Kidney glomerular epithelial cell (primary cell): ENCODE measurements at places on chromosomes 2 and 18.
A peak's percentile ranks its signal among the peaks of the same experiment; 100 is the strongest.

DNA sequence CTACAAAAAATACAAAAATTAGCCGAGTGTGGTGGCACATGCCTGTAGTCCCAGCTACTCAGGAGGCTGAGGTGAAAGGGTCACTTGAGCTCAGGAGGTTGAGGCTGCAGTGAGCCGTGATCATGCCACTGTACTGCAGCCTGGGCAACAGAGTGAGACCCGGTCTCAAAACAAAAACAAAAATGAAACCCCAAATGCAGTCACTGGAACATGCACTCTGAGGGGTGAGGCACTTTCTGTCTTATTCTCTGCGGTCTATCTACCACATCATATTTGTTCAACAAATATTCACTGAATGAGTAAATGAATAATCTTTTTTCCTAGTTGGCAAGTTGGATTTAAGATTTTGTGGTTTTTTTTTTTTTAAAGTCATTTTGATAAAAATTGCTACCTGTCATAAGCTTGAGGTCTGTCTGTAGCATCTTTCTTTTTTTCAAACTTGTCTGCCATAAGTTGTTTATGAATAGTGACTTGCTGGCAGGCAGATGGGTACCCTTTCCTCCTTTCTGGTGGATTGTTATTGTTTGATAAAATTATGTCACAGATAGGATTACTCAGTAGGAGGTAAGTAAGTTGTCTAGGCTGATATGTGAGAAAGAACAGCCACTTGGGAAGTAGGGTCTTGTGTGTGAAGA, 11.8 kb downstream of the CHRNA1 start:
- peak; percentile 70 for DNase-seq

- no peak for DNase-seq
These were observed 859.5 kb upstream of the CNTNAP5 start for GRCh38 chr2:123165616-123166015.

DNA sequence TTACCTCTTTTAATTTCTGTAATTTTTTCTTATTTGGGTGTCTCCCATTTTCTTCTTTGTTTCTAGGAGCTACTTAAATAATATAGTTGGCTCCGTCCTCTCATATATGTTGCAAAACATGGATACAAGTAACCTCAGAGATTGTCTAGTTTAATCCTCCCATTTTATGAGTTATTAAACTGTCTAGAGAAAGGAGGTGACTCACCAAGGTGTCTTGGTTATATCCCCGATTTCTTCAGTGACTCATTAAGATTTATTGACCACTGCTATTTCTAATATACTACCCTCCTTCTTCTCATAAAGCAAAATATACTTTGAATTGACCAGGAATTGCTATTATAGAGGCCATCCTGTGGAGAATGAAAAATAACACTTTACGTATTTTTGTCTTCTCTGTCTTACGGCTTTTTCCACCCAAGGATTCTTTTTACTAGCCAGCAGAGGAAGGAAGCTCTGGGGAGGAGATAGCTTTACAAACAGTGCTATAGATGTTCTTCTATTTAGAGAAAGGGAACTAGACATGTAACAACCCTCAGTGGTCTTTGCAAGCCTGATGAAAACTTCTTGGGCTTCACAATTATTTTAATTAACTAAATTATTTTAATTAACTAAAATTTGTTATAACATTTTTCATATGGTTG, 300.4 kb upstream of the TNP1 start:
- peak; percentile 39 for DNase-seq

GRCh38 chr2:164457271-164457670, 164.0 kb downstream of the GRB14 start:
- DNase-seq: no peak

- DNase-seq: no peak
These were observed 8.3 kb upstream of the ASB1 start for GRCh38 chr2:238418196-238418998.

DNA sequence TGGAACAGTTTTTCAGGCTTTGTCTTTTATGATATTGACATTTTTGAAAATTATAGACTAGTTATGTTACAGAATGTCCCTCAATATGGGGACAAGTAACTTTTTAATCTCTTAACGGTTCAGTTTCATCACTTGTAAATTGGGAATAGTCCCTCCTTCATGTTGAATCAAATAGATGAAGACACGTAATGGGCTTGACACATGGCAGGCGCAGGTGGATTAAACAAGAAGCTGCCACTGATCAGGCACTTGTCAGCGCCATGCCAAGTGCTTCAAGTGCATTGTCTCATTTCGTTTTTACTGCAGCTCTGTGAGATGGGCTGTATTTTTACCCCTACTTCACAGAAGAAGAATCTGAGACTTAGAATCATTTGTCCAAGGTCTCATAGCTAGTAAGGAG, 9.5 kb upstream of the SMAD4 start:
- no peak for DNase-seq

DNA sequence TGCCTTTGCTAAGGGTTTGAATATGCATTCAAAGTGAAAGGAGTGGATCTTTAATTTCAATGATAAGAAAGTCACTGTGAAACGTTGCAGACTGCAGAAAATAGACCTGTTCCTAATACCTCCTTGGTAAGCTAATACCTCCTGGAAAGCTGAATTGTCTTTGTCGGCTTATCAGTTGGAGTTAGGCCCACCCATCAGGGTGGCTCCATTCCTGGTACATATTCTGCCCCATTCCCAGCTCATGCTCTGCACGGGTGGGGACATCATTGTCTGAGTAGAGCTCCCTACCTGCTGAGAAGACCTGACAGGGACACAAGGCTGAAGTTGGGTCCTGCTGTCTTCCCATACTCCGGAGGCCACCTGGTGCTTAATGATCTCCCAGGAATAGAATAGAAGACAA, 203.3 kb downstream of the EN1 start:
- no peak for DNase-seq

GRCh38 chr2:109162999-109163398, 34.0 kb downstream of the SH3RF3 start:
- no peak for DNase-seq

DNA sequence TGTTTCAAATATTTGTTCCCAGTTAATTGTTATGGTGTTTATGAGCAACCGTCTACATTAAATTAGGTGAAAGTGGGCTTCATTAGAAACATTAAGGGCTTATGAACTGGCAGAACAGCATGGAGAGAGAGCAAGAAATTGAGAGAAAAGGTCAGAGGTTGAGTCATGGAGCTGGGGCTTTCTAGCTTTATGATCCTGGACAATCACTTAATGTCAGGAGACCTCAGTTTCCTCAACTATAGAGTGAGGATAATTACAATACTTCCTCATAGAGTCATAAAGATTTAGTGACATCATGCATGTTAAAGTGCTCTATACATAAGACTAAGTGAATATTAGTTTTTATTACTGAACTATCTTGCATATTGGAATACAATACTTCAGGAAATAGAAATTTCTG, 83.9 kb downstream of the PLCL1 start:
- DNase-seq: no peak

GRCh38 chr2:136738044-136738443, 27.3 kb upstream of the THSD7B start:
- DNase-seq: no peak

- no peak for DNase-seq
These were observed 169.6 kb upstream of the EPHA4 start for GRCh38 chr2:221741496-221742211.

- no peak for DNase-seq
These were observed 26.8 kb downstream of the PDK1 start for GRCh38 chr2:172582656-172583055.

- no peak for DNase-seq
These were observed 3.1 kb downstream of the KDSR start for GRCh38 chr18:63363951-63364350.

DNA sequence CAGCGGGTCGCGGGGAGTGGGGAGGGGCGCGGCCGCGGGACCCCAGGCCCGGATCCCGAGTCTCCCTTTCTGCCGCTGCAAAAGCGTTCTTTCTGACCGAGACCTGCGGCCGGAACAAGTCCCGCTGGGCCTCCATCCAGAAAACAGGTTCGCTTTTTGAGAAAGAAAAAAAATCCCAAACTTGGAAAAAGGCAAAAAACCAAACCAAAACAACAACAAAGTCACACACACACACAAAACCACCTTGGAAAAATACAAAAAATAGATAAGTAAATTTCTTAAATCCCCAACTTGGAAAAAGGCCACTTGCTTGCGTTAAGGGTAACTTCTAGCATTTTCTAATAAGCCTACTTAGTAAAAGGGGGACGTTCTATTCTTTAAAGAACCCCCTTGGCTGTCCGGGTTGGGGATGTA, 250 bp upstream of the CHST10 start:
- peak; percentile 21 for DNase-seq

DNA sequence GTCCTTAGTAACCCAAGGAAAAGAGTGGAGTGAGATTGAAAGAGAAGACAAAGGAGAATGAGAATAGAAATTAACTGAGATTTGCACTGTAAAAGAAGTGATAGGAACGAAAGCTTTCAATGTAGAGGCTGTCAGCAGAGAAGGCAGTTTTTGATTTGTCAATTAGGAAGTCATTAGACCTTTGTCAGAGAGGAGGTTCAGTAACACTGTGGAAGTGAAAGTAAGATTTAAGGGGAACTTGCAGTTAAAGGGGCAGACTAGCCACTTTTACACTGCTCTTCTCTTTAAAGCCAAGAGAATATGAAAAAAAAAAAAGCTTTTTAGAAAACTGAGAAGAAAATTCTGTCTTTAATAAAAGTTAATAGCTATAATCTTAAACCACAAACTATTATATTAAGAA, 11.5 kb upstream of the KYNU start:
- DNase-seq: no peak

DNA sequence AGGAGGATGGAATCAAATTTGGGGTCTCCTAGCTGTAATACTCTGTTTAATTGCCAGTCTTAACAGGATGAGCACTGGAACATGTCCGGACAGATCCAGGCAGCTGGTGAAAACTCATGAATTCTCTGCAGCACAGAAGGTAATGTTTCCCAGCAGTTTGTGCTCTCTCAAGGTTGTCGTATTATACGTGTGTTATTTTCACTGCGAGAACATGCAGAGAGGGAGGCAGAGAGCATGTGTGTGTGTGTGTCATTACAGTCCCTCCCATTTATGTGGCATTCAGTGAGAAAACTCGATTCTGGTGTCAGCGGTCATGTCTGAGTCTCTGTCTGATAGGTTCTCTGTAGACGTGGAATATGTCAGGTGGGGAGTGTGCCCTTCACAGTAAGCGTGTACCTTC, 150.2 kb upstream of the POU3F3 start:
- DNase-seq: no peak

DNA sequence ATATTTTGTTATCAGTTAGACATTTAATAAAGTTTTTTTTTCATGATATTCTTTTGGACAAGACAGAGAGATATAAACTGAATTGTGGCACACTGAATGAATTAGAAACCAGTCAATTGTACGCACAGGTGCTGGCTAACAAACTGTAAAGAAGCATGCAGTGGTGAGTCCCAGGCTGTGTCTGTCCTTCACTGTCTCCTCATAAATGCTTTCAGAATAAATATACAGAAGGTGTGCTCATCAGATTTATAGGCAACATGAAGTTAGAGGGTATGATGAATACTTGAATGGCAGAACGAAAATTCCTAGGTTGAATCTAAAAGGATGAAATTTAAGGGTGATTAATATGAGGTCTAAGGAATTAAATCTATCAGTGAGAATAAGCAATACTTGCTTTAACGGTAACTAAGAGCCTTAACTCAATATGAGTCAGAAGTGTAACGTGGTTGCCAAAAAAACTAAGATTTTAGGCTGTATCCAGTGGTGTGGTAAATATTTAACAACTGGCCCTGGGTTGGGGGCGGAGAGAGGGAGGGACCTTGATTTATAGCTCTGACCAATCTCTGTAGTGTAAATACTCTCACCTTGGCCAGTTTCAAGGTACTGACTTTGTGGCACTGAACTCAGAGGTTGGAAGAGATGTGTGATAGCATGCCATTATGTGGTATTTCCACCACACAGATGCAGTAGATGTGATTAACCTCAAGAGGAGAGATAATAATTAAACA, 41.9 kb upstream of the AAK1 start:
- peak; percentile 82 for DNase-seq

GRCh38 chr2:182954789-182955188, 83.5 kb downstream of the NCKAP1 start:
- DNase-seq: no peak

GRCh38 chr2:651951-652373, 25.2 kb downstream of the TMEM18 start:
- DNase-seq: no peak

DNA sequence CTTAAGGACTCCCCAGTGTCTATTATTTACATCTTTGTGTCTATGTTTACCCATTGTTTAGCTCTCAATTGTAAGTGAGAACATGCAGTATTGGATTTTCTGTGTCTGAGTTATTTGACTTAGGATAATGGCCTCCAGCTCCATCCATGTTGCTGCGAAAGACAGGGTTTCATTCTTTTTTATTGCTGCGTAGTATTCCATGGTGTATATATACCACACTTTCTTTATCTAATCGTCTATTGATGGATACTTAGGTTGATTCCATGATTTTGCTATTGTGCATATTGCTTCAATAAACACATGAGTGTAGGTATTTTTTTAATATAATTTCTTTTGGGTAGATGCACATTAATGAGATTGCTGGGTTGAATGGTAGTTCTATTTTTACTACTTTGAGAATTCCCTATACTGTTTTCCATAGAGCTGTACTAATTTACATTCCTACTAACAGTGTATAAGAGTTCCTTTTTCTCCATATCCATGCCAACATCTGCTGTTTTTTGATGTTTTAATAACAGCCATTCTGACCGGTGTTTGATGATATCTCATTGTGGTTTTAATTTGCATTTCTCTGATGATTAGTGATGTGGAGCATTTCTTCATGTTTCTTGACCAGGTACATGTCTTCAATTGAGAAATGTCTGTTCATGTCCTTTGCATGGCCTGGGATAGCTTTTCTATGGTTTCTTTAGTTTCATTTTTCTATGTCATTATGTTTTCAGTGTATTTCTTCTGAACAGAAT, 21.8 kb downstream of the MTCL1 start:
- DNase-seq: no peak

GRCh38 chr2:158732573-158733429, 62.3 kb upstream of the DAPL1 start:
- DNase-seq: no peak

DNA sequence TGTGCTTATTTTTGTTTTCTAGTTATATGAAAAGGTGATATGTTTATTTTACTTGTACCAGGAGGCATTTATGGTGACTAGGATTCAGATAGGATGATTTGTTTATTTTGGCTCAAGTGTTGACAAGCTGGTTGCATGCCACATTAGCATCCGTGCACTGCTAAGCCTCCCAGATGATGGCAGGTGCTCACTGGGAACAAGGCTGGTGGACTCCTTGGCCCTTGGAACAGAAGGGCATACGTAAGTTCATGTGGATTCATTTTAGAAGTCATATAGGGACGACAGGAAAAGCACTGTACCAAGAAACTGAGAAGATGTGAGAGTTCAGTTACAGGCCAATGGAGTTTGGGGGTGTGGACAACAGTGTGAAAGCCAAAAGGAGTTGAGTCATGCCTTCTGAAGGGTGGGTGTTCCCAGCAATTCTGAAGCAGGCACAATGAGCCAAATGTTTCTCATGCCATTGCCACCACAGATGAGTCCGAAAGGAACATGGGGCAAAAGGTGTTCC, 166.2 kb downstream of the PHLPP1 start:
- DNase-seq: peak; percentile 83

- DNase-seq: no peak
These were observed 446.1 kb downstream of the ZNF804A start for GRCh38 chr2:185044323-185044874.
